ENCODE measurements at places on chromosomes 3 and 15.

DNA sequence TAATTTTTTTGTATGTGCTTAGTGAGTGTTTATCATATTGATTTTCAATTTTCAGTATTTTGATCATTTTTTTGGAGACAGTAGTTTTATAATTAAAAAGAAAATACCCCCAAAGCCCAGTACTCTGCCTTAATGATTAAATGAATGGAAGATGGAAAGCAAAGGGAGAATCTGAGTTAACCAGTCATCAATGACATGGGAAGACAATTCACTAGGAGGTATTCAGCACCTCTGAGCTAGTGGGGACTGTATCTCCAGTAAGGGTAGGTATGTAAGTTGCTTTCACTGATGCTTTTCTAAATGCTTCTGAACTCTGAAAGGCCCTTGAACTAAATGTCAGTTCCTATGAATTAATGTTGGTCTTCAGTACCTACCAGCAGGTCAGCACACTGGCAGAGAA is 590.4 kb upstream of the DPPA4 start:
- DNase-seq = no peak

DNA sequence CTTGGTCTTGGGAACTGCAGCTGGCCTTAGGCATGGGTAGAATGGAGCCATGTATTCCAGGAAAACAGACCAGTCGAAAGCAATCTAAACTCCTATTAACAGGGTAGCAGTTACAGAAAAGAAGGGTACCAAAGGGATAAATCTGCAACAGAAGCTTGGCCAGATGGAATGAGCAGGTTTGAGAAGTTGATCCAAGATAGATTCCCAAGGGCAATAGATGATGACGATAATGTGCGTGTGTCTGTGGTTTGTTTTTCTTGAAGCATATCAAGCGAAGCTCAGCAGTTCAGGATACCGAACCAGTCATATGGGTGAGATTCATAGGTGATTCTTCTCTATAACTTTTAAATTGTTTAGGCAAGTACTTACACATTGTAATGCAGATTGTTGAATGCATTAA is 203.8 kb upstream of the SEMA6D start:
- DNase-seq = no peak

- DNase-seq = no peak
Observed at GRCh38 chr3:114441386-114441785, 147.6 kb downstream of the TIGIT start.

GRCh38 chr3:160135851-160136250 is 89.4 kb upstream of the C3orf80 start:
- DNase-seq = no peak

GRCh38 chr3:126213379-126214028 is 33.1 kb upstream of the ALDH1L1 start:
- DNase-seq = no peak

DNA sequence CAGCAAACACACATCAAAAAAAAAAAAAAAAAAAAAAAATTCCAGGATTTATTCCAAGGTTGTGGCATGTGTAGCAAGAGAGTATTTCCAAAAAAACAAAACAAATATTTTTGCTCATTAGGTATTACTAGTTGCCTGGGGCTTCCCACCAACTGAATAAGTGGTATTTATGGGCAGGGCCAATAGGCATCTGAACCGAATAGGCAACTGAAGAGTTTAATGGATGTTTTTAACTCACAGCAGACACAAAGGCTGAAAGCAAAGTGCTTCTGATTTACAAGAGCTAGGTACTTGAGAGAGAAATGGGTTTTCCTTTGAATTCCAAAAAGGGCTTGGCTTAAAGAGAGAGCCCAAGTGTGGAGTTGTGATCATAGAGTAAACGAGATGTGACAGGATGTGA is 21.4 kb downstream of the EIF4E3 start:
- DNase-seq = no peak

GRCh38 chr15:65041787-65042186 is 3.4 kb upstream of the SLC51B start:
- no peak for DNase-seq

DNA sequence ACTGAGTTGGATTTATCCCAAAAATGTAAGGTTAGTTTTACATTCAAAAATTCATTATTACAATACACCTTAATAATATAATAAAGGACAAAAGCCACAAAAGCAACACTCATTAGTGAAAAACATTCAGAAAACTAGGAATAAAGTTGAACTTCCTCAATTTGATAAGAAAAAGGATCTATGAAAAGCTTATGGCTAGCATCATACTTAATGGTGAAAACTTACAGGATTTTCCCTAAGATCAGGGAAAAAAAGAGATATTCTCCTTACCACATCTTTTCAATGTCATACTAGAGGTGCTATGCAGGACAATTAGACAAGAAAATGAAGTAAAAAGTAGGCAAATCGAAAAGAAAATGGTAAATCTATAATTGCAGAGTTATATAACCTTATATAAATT is 279.9 kb downstream of the CGGBP1 start:
- DNase-seq = no peak

DNA sequence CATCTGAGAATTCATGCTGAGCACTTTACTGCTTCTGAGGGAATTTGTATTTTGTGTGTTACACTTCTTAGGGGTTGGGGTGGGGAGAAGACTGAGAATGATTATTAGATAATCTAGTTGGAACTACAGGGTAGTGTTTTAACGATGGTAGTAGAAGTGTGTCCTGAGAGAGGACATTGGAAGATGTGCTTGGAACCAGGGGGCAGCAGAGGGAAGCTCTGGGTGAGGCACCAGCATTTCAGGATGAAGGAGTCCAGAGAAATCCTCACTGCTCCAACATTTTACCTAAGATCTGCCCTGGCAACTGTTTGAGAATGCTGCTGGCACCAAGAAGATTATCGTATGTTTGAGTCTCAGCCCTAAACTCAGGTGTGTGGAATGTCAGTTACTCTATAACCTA is 145.5 kb downstream of the SQOR start:
- no peak for DNase-seq

DNA sequence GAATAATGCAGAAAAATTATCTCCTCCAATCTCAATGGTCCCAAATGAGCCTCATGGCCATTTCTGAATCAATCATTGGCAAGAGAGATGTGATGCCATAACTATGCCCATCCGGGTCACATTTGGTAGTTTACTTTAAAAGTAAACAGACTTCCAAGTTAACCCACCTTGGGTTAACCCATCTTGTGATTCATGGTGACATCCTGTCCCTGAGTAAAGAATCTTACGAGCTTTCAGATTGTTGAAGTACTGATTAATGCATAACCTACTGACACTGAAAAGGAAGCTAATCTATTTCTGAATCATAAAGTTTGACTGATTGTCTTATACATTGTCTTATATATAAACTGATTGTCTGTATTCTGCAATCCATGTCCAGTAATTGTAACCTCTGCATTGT is 467.2 kb upstream of the AGTR1 start:
- no peak for DNase-seq

DNA sequence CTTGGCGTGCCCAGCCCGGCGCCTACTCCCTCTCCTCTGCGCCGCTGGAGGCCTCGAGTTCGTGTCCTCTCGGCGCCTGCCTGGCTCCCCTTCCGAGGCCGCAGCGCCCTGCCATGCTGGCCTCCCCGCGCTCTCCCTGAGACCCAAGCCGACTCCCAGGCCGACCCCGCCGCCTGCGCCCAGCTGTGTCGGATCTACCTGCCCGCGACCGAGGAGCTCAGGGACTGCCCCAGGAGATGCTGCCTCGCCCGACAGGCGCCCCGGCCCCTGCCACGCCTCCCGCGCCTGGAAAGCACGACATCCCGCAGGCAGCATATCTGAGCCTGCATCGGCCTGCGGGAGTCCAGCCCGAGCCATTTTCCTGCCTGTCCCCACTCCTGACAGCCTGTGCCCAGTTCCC is 16.1 kb downstream of the PAQR9 start:
- DNase-seq = no peak

GRCh38 chr3:160709477-160710182 is 32.7 kb downstream of the ARL14 start:
- DNase-seq = no peak

GRCh38 chr3:65126527-65127410 is 439.0 kb upstream of the ADAMTS9 start:
- no peak for DNase-seq

Measured in cortex of kidney (tissue), 1 donor.